ENCODE measurements at places on chromosomes 2 and 18.
A peak's percentile ranks its signal among the peaks of the same experiment; 100 is the strongest.

DNA sequence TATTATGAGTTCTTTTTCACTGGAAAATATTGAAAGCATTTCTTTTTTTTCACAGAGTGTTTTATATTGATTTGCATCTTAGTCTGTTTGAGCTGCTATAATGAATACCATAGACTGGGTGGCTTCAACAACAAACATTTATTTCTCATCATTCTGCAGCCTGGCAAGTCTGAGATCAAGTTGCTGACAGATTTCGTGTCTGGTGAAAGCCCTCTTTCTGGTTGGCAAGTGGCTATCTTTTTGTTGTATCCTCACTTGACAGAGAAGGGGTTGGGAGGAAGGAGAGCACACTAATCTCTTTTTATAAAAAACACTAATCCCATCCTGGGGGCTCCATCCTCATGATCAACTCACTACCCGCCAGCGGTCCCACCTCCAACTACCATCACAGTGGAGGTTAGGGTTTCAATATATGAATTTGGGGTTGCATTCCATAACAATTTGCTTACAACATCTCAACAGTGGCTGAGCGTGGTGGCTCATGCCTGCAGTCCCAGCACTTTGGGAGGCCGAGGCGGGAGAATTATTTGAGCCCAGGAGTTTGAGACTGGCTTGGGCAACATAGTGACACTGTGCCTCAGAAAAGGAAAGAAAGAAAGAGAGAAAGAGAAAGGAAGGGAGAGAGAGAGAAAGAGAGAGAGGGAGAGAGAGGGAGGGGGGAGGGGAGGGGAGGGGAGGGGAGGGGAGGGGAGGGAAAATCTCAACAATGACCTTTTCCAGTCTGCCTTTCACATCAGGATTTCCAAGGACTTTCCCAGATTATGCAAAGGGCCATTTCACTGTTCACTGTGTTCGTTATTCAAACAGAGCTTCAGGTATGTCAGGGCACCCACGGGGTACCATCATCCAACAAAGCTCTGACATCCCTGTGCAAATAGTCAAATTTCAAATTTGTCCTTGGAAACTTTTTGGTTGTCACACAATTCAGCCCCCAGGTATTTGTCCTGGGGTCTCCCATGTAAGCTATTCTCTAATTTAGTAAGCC, 111.1 kb downstream of the AP1S3 start:
- DNase-seq = no peak

DNA sequence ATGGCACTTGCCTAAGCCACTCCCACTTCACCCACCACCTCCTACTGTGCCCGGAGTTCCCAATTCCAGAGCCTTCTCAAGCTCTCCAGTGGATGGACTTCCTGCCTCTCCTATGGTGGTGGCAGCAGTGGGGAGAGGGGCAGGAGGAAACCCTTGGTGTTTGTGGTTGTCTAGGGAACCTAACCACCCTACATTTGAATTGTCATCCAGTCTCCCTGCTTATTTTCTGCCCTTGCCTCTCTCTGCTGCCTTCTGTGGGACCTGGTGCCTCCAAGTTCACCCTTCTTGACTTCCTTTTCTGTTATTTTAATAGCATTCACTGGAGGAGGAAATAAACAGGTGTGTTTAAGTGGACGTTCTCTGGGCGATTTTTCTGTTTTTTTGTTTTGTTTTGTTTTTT, 50.0 kb upstream of the HPCAL1 start:
- no peak for DNase-seq

DNA sequence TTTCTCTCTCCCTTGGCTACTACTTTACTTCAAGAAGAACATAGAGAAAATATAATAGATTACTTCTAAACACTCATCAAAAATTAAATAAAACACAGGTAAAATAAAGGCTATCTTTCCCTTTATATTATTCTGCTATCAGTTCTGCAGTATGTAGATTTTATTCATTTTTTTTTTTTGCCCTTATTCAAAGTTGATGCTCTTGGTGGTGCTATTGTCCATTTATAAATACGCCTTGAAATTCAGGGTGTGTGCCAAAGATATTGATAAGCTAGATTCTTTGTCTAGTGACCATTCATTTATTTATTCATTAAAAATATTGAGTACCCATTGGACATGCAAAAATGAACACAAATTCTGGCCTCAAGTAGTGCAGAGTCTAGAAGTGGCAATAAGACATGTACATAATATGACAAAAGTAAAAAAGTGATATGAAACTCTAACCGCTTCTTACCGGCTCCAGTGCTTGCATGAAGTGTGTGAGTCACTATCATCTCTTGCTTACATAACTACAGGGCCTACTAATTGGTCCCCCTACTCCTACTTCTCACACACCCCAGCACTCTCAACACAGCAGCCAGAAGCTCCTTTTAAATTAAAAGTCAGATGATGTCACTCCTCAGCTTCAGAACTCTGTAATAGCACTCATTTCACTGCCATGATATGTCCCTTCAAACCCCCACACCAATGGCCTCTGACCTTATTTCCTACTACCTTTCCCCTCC, 208.3 kb upstream of the FANCL start:
- DNase-seq = peak; percentile 31

DNA sequence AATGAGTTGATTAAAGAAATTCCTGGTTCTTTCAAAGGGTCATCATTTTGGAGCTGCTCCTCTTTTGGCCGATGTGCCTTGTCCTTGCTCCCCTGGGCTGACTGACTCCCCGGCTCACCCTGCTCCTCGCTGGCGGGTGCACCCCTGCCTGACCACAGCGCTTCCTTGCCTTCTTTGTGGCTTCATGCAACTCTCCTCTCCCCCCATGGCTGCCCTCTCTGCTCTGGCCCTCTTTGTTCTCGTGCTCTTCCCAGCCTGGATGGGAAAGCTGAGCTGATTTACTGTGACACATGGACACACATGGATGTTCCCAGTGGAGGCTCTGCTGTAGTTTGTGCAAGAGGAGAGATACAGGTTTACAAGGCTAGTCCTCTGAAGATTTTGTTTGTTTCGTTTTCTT, 234.6 kb downstream of the HAUS1 start:
- DNase-seq = no peak

GRCh38 chr2:24247164-24247563, 72.3 kb downstream of the FAM228A start:
- DNase-seq = no peak

DNA sequence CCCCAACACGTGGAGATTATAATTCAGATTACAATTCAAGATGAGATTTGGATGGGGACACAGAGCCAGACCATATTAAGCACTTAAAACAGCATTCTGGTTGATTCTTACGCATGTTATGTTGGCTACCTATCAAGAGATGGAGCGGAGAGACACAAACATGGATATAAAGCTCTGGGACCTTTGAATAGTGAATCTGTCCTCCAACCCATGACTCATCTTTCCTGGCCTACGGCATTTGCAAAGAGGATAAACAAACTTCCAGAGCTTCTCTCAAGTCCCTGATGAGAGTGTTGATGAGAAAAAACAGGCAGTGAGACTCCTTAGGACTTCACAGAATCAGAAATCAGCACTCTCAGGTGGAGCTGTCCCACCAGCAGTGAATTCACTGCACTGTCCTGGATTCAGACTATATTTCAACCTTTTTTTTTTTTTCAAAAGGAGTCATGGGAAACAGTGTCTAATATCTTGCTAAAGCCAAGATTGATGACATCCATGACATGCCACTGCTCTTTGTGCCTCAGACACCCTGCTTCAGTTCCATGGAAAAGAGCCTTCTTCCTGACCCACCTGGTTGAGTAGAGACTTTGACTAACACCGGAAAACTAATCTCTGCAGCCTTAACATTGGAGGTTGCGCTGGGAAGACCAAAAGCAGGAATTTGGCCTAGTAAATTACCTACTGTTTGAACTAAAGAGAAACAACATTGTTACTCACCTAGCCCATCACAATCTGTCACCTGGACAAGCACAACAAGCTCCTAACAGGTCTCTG, 62.1 kb upstream of the NPAS2 start:
- peak; percentile 60 for DNase-seq

Measured in kidney glomerular epithelial cell (primary cell).